ENCODE measurements at places on chromosomes 12 and 14. TPM values are rescaled to one million over a fixed set of nuclear protein-coding genes. Genes with fewer than 3 reads are reported as not detected.

DNA sequence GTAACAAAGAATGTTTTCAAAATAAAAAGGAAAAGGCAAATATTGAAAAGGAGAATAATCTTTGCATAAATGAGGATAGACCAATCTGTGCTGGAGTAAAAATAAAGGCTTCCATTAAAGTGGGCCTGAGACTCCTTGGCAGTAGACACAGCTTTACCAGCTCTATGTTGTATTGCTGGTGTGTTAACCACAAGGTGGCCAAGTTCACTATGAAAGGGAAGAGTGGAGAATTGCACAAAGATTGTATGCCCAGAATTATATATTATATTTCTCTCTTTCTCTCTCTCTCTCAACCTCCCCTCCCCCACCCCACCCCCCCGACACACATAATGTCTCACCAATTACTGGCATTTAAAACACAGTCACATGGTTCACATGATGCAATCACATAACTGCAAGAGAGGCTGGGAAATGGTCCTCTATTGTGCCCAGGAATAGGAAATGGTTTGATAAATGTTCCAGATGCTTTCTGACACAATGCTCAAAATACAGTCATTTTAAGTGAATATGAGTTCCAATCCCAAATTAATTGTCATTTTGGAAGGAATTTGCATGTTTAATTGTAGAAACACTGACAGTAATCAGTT is 222.6 kb upstream of the SYT1 start:
- no peak for DNase-seq

GRCh38 chr12:98422812-98423211 is 92.6 kb upstream of the TMPO start:
- DNase-seq = no peak

- DNase-seq = no peak
These were observed 2.0 kb downstream of the ESR2 start for GRCh38 chr14:64292197-64292596.

DNA sequence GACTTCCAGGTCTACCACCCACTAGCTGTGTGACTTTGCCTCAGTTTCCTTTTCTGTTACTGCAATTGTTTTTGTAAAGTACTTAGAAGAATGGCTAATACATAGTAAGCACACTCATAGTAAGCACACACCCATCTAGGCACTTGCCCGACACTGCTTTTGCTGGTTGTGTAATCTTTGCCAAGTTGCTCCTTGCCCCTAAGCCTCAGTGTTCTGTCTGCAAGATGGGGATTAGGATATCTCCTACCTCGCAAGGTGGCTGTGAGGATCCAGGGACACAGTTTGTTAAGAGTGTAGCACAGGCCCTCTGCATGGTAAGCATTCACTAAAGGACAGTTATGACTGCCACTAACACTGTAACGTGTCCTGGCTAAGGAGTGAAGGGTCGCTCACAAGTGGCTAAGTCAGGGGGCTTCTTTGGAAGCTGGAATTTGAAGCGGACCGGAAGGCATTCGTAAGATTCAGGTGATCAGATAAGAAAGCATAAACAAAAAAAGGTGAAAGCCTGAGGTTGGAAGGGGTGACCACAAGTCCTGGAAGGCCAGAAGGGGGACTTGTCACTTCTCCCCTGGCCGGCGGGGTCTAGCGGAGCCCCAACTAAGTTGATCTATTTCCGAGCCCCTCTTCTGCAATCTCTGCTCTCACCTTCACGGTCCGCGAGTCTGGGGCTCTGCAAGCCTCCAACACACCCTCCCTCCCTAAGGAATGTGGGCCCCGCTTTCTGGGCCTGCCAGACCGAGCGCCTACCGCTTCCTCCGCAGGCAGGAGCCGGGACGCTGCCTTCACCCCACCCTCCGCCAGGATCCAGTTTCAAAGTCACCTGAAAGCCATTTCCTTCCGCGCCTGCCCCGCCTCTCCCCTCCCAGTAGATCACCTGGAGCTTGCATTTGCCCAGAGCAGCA is 1.5 kb upstream of the PLEKHG3 start:
- DNase-seq = peak; percentile 77

RPGRIP1 gene
- total RNA-seq = 0.33 TPM

DNA sequence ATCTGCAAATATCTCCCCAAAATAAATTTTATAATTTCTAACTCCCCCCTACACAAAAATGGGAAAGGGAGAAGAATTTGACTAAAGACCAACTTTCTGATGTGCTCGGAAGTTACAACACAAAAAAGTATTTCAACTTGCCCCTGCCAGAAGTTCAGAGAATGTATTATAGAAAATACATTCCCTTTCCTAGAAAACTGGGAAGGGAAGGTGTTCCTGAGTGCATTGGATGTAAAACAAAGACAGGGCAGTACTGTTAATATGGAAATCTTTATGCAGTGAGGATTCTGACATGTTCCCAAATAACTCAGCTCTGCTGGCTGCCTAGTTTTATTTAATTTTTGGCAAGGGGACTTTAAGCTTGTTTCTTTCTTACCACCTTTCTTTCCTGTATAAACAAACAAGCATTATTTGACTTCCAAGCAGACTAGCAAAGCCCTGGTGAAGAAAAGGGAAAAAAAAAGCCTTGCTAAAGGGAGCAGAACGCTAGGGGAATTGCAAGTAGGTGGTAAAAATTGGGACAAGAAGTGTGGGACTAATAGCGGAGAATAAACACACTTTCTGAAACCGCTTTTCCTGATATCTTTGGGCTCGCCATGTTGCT is 124.1 kb downstream of the STXBP6 start:
- no peak for DNase-seq

All from spleen (tissue), 13 donors.